ENCODE measurements at places on chromosomes 5 and 9.

DNA sequence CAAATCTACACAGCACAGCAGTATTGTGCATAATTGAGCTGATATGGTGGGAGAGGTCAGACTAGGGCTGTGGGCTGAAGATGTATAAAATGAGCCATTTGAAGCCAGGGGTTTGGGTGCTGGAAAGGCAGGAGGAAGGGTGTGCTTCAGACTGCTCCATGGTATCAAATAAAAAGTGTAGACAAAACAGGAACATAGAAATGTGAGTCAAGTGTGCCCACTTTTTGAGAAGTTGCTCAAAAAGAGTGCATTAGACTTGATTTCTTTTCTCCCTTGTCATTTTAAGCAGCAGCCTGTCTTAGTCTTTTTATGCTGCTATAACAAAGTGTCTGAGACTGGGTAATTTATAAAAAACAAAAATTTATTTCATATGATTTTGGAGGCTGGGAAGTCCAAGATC, 55.8 kb upstream of the ZFAND5 start:
- DNase-seq: no peak

- no peak for DNase-seq
Observed at GRCh38 chr5:10439692-10440091, 2.0 kb upstream of the ROPN1L start.

GRCh38 chr5:93201061-93201460, 380.0 kb downstream of the NR2F1-AS1 start:
- no peak for DNase-seq

- DNase-seq: no peak
Observed at GRCh38 chr5:134567641-134568336, 42.3 kb downstream of the JADE2 start.

GRCh38 chr9:115098226-115098965, 19.6 kb downstream of the TNC start:
- DNase-seq: no peak

DNA sequence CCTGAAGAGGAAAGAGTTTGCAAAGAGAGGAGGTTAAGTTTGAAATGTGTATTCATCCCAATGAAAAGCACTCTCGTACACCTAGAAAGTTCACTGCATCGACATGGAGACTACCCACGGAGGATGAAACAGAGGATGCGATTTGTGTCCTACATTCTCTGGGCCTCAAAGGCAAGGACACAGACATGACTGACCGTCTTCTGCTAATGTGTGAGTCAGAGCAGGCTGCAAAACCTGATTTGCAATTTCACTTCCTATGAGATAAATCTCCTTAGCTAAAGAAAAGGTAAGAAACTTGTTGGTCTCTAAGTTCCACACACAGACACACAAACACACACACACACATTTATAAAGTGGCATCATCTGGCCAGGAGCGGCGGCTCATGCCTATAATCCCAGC, 98.6 kb downstream of the GNAQ start:
- DNase-seq: no peak
